GM06990 (cell line): ENCODE measurements at places on chromosomes 5 and 9.
A peak's percentile ranks its signal among the peaks of the same experiment; 100 is the strongest.

GRCh38 chr5:74945561-74946165 is 79.5 kb upstream of the FAM169A start:
- DNase-seq: peak; percentile 6

- DNase-seq: no peak
Observed at GRCh38 chr5:148343603-148344487, 8.5 kb downstream of the SPINK9 start.

GRCh38 chr9:13758936-13759335 is 479.4 kb upstream of the MPDZ start:
- no peak for DNase-seq

DNA sequence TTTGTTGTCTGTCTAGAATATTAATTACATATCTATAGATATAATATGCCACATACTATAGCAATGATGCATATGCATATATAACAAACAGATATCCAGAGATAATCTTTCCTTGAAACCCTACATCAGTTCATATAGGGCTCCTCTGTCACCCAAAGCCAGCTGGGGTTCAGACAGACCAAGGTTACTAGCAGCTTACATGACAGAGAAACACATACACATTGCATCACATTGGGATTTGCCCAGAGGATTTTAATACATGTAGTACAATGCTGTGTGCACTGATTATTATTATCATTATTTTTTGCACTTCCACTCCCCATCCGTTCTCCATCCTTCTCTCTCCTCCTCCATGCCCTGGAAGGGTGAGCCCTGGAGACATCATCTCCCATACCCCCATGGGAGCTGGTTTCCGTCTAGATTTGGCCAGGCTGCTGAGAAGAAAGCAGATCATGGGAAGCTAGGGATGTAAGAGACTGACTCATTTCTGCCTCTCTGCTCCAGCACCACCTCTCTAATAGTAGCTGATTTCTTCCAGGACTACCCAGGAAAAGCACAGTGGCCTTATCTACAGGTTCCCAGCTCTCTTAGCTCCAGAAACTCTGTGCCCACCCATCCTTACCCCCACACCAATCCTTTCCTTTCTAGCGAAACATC is 23.3 kb downstream of the FST start:
- DNase-seq: no peak

DNA sequence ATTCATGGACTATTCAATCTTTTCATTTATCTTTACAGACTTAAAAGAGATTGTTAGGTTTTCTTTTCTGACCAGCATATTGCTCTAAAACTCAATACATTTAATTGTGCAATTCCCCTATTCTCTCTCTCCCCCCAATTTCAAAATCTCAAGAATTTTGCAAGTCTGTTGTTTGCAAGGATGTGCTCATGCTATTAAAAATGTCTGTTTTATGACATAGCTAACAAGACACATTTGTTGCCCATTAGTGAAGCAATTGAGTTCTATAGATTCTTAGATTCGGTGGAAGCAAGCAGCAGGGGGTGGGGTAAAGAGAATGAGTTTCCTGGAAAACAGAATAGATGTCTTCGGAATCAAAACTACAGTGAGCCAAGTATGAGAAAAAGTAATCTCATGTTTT is 8.5 kb upstream of the CSNK1A1 start:
- no peak for DNase-seq

DNA sequence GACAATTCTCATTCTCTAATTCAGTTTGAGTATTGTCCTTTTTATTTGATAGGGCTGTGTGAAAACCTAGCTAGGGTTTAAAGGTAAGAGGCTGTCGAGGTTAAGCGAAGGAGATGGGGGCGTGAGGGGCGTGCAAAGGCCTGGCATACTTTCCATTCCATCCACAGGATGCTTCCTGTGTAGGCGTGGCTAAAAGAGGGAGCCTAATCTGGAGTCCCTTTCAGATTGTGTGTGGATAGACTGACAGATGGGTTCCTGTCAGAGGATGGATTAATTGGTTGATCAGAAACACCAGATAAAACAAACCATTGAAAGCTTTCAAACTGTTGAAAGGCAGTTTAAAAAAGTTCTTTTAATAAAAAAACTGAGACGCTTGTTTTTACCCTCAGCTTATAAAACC is 1.1 kb upstream of the ELL2 start:
- DNase-seq: no peak

- DNase-seq: no peak
Observed at GRCh38 chr9:129237164-129237611, 59.1 kb upstream of the IER5L start.

DNA sequence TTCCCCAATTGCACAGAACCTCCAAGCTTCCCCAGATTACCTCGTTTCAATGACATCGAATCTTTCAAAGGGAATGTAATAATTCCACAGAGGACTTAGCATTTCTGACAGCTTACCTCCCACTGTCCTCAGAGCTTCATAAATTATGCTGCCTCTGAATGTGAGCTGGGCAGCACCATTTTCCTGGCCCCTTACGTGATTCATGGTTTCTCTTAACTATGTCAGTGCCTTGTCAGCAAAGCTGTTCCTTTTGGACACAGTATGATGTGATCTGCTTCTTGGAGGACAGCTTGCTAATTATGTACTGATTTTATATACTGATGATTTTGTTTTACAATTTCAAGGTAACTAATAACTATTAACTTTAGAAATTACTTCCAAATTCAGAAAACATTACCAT is 27.7 kb upstream of the SSBP2 start:
- peak; percentile 3 for DNase-seq

DNA sequence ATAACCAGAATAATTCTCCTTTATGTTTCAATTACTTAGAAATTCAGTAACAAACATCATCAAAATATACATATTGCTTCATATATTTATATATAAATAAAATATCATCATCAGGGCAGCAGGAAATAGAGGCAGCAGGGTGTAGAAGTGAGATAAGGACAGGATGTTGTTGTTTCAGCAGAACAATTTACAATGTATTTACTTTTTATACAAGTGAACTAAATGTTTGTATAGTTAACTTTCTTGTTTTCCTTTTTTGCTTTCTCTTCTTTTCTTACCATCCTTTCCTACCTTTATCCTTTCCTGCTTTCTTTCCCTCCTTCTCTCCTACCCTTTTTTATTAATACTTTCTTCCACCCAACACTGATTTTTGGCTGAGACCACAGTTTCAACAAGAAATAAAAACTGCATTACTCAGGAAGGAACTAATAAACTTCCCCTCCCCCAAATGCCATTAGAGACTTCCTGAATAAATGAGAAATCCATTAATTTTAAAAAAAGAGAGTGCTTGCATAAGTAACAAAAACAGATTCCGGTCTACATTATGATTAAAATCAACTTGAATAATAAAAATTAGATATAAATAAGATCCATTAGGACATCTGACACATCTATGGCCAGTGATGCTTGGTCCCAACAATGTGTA is 159.8 kb upstream of the ACOT12 start:
- no peak for DNase-seq

- DNase-seq: no peak
Observed at GRCh38 chr9:124906966-124907365, 33.9 kb downstream of the GOLGA1 start.

GRCh38 chr9:131670247-131671132 is 69.4 kb downstream of the RAPGEF1 start:
- no peak for DNase-seq

GRCh38 chr5:91486638-91487037 is 103.5 kb upstream of the ARRDC3 start:
- DNase-seq: no peak

- DNase-seq: peak; percentile 39
Observed at GRCh38 chr9:5608298-5609225, 20.3 kb upstream of the RIC1 start.

GRCh38 chr9:134534661-134535080 is 106.9 kb upstream of the COL5A1 start:
- no peak for DNase-seq

DNA sequence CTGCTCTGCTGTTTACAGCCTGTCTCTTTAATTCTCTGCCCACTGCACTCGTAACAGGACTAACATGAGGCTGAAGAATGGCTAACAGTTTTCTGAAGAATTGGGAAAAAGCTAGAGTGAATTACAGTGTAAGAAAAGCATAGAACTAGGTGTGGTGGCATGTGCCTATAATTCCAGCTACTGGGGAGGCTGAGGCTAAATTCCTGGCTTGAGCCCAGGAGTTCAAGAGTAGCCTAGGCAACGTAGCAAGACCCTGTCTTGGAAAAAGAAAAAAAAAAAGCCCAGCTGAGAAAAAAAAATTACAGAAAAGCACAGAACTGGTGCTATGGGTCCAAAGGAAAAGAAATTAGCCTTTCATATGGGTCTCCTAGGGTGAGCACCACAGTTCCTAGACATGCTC is 13.9 kb upstream of the UHRF2 start:
- DNase-seq: no peak

- no peak for DNase-seq
Observed at GRCh38 chr9:134734270-134734669, 92.7 kb downstream of the COL5A1 start.

GRCh38 chr5:149170299-149170698 is 29.0 kb downstream of the ABLIM3 start:
- DNase-seq: no peak

DNA sequence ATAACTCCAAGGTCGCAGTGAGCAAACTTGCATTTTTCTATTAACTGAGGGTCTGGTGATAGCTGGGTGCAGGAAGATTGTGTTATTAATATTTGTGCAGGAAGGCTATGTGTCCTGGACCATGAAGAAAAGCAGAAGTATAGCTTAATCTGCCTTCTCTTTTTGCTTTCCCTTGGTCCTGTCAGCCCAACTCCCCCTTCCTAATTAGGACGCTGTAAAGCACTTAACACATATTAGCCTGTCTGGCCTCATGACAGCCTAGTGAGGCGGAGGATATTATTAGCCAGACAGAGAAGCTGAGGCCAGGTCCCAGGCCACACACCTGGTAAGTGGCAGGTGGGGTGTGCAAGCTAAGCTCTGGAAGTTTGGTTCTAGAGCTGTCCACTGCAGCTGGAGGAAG is 29.5 kb downstream of the SLC46A2 start:
- DNase-seq: no peak

DNA sequence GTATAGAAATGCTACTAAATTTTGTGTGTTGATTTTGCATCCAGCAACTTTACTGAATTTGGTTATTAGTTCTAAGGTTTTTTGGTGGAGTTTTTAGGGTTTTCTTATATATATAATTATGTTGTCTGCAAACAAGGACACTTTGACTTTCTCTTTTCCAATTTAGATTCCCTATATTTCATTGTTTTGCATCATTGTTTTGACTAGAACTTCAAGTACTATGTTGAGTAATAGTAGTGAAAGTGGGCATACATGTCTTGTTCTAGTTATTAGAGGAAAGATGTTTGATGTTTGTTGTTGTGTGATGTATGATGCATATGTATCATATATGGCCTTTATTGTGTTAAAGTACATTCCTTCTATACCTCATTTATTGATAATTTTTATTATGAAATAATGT is 362.3 kb upstream of the PRR16 start:
- DNase-seq: no peak

DNA sequence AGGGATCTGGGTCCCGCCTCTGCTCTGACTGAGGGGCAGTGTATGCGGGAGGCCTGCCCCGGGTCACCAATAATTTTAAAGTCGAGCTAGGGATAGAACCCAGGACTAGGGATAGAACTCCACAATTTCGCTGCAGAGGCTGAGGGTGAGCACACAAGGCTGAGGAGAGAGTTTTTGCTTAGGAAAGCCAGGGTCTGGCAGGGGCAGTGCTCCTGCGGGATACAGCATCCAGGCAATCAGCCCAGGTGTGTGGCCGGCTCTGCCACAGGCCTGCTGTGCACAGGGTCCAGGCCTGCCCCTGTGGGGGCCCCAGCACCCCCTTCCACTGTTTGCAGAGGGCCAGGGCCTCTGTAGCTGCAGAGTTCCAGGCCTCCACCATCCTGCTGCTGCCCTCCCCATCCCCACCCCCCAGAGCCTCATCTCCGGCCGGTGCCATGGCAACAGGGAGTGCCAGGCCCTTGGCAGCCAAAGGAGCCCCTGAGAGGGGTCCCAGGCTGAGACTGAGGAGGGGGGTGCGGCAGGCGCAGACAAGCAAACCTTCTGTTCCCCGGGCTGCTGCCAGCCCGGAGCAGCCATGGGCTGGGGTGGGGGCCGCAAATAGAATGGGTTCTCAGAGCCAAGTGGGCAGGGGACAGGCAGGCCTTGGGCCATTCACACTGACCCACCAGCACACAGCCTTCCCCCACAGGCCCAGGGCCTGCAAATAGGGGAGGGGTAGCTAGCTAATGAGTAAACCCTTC is 8.6 kb downstream of the PDGFRB start:
- DNase-seq: no peak

DNA sequence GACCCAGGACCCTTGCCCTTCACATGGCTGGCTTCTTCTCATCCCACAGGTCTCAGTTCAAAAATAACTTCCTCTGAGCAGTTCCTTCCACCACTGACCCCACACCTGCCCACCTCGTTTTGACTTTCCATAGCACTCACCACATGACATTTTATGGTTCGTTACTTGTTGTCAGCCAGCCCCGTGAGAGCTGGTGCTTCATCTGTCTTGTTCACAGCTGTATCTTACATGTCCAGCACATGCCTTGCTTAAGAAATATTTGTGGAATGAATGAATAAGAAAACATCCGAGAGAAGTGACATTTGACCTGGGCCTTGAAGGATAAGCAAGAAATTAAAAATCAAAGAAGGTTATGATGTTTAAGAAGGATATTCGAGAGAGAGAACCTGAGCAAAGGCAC is 193.9 kb downstream of the RFK start:
- no peak for DNase-seq

GRCh38 chr5:131266370-131267060 is 2.7 kb downstream of the CDC42SE2 start:
- DNase-seq: no peak

DNA sequence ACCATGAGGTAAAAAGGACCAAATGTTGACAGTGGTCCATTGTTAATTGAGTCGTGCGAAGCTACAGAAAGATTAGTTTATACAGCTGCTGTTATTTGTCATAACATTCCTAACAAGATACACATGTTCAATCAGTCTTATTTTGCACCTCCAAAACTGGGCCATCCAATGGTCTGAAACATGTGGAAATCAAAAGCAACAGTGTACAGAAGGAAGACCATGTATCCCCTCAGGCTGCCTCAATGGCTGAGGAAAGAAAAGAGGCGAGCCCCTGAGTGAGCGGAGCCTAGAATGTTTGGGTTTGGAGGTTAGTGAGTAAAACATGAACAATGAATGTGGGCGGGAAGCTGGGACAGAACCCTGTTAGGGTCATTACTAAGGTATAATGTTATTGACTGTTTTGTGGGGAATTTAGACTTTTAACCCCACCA is 35.6 kb downstream of the NFIB start:
- DNase-seq: no peak

- DNase-seq: no peak
Observed at GRCh38 chr5:154249826-154250225, 59.3 kb downstream of the GALNT10 start.

DNA sequence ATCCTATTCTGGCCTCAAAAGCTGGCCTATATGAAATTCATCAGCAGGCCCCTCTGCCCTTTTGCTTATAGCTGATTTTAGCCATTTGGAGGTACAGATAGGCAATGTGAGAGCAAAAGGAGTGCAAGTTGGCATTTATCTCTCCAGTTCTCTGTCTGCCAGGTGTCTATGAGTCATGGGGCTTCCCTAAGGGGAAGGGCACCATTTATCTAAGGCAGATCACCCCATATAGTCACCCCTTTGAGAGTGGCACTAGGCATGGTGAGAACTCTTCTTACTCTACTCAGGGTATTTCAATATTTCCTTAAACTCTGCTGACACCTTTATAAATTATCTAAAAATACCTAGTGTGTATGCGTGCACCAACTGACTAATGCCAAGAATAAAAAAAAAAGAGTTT is 314.7 kb upstream of the CDH6 start:
- DNase-seq: no peak
